ENCODE measurements at places on chromosomes 5 and 9.

GRCh38 chr5:44933686-44934085 is 124.9 kb downstream of the MRPS30 start:
- no peak for DNase-seq

DNA sequence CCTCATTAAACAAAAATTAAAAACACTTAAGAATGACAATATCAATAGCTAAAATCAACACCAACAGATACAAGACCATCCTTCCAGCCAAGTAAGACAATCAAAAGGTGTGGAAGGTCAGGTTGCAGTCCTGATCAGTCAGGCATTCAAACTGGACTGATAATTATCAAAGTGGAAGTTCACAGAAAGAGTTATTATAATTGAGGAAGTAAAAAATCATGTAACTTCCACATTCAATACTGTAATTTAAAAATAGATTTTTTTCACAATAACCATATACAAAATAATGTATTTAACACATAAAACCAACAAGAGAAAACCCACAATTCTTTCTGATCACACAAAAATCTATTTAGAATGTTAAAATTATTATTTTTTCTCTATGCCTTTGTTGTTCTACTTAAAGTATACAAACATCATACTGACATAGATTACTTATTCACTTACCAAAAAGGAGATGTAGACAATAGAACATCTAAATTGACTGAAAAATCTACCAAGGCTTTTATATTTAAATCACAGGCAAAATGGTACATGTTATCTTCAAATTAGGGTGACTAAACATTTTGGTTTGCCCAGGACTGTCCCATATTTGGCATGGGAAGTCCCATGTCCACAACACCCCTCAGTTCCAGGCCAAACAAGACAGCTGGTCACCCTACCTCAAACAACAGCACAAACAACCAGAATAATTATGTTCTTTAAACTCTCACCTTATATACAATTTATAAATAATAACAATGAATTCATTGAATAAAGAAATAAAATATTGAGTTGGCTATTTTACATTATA is 142.5 kb upstream of the SLC24A2 start:
- no peak for DNase-seq

DNA sequence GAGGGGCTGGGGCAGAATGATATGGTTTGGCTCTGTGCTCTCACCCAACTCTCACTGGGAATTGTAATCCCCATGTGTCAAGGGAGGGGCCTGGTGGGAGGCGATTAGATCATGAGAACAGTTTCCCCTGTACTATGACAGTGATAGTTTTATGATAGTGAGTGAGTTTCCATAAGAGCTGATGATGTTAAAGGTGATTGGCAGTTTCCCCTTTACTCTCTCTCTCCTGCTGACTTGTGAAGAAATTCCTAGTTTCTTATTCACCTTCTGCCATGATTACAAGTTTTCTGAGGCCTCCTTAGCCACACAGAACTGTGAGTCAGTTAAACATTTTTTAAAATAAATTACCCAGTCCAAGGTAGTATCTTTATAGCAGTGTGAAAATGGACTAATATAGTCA is 120.4 kb upstream of the CDH9 start:
- DNase-seq, result no peak

DNA sequence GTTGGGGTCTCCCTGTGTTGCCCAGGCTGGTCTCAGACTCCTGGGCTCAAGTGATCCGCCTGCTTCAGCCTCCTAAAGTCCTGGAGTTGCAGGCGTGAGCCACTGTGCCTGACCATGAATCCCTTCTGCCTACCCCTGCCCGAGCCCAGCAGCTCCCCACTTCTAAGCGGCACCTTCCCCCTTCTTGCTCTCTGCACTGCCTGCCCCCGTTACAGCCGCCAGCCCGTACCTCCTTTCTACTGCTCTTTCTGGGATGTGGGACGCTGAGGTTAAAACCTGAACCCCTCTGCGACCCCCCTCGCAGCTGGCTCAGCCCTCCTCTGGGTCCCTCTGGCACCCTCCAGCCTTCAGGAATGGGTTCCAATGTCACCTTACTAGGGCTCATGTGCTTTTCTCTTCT is 249.6 kb downstream of the PBX3 start:
- DNase-seq, result peak; percentile 20

- no peak for DNase-seq
Measured at GRCh38 chr5:149585910-149586309, 4.6 kb downstream of the ARHGEF37 start.

DNA sequence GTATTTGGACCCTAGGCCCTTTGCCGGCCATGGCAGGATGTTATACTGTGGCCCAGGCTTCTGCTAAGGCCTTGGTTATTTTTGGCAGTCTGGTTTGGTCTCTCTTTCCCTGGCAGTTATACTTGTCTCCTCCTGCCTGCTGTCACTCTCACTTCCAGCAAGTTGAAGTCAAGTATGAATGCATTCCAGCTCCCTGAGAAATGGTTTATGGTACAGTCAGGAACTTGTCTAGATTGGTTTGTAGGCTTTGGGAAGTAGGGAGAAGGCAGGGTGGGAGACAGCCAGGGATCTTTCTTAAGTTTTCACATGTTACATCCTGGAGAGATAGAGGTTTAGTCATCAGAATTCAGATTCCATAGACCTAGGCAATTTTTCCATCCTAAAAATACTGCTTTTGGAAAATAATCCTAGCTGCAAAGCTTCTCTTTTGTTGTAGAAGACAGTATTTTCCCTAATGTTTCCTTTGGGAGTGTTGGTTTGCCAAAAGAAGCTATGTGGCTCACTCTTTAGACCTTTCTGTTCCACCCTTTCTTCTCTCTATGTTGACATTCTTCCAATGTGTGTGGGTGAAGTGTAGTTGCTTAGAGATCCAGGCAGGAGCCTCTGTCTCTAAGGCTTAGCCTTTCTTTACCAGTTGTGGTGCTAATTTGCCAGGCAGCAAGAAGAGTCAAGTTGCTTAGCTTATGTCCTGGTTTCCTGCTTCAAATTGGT is 2.5 kb upstream of the KDM3B start:
- no peak for DNase-seq

- DNase-seq, result no peak
Measured at GRCh38 chr5:99349787-99350186, 421.0 kb upstream of the CHD1 start.

DNA sequence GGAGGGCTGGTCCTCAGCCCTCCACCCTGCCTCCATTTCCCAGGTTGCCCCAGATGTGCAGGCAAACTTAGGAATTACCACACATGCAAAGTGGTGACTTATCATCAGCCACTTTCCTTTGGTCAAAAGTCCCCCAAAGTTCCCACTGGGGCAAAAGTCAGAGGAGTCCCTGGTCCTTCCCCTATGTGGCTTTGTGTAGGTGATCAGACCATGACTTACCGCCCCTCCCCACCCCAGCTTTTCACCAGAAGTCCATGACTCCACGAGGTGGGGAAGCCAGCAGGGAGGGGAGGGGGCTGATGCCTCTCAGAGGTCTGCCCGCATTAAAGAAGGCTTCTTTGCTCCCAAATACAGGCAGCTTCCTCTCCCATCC is 5.8 kb downstream of the TRAF1 start:
- DNase-seq, result no peak

- DNase-seq, result no peak
Measured at GRCh38 chr9:72635197-72635596, 113.8 kb downstream of the TMC1 start.

DNA sequence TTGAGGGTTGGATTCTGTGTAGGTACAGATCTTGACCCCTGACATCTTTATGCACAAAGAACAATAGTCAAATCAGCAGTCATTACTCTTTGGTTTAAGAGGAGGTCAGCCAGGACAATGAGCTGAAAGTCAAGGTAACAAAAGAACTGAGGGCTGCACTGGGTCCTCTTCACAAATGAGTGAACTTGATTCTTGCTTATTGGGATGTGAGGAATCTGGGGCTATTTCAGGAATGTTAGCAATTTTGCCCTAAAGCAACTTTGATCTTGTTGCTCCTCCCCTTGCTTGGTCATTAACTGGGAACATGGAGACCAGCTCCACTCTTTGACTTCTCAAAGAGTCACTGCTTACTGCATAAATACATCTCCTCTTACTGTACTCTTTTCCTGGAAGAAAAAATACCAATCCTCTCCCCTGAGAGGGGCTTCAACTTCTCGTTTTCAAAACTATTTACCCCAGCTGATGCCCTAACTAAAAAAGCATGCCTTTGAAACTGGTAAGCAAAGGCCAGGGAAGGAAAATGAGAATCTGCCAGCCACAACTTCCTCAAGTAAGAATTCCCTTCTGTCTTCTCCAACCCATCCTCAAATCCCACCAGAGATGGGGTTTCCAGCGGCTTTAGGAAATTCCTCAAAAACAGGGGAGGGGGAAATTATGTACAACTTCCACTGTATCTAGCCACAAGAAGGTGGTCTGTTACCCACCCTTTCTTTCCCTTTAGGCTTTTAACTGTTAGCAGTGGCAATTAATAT is 368.3 kb downstream of the ENC1 start:
- no peak for DNase-seq

DNA sequence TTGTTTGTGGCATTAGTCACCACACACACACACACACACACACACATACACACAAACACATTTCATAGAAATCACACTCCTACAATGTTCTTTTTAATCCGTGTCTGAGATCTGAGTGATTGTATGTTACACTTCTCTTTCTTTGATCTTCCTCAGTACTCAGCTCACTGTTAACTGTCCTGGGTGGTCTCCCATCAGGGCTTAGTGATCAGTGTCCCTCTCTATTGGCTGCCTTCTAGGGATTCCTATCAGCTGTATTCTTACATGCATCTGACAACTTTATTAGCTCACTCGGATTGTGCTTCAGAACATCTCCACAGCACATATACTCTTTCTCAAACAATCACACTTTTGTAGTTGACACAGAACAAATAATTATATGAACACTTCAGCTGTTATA is 170.2 kb upstream of the POU5F2 start:
- DNase-seq, result no peak

GRCh38 chr9:10785255-10785654 is 172.5 kb upstream of the PTPRD start:
- DNase-seq, result no peak

GRCh38 chr5:44932922-44933585 is 124.3 kb downstream of the MRPS30 start:
- no peak for DNase-seq

GRCh38 chr5:22605473-22605872 is 247.7 kb downstream of the CDH12 start:
- no peak for DNase-seq

DNA sequence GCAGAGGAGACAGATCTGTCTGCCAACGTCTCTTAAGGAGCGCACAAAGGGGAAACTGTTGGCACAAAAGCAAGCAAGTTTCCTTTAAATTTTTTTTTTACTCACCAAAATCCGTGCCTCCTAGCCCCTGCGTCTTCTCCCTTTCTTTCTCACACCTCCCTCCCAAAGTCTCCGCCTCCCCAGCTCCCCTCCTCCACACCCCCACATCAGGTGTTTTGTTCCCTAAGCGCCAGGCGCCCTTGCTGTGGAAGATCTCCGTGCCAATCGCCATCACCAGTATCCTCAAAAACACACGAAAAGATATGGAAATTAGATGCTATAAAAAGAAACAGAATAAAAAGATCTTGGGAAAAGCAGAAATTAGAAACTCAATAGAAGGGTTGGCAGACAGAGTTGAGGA is 87.6 kb downstream of the DRD1 start:
- DNase-seq, result no peak

- DNase-seq, result no peak
Measured at GRCh38 chr9:74920944-74921626, 31.6 kb downstream of the C9orf40 start.

DNA sequence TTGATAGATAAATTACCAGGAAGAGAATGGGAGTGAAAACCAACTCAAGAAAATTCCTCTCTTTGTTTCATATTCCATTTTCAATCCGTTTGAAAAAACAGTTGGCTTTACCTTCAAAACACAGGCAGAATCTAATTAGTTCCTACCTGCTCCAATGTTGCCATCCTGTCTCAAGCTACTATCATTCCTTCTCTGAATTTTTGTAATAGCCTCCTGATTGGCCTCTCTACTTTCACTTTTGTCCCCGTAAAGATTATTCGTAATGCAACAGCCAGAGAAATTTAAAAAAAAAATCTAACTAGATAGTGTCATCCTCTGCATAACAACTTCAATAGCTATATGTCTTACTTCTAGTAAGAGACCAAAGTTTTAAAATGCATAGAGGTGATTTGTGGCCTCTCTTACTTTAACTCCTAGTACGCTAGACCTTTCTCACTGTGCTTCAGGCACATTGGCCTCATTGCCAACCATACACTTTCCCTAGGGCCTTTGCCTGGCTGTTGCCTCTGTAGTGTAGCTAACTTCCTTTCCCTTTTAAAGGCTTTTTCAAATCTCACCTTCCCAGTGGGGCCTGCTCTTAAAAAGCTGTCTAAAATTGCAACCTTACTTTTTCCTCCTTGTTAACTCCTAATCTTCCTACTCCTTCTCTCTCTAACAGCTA is 311.3 kb upstream of the GRIN3A start:
- no peak for DNase-seq

DNA sequence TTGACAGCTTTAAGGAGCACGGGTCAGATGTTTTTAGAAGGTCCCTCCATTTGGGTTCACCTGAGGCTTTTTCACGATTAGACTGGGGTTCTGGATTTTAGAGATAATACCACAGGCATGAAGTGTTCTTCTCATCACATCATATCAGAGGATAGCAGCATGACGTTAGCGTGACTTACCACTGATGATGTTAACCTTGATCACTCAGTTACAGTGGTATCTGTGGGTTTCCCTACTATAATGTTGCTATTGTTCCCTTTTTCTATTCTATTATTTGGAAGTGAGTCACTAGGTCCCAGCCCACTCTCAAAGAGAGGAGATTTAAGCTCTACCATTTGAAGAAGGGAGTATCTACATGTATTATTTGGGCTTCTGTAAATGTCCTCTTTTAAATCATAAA is 300.0 kb downstream of the MAST4 start:
- DNase-seq, result no peak

- DNase-seq, result no peak
Measured at GRCh38 chr9:29068461-29068860, 1495.2 kb upstream of the C9orf72 start.

DNA sequence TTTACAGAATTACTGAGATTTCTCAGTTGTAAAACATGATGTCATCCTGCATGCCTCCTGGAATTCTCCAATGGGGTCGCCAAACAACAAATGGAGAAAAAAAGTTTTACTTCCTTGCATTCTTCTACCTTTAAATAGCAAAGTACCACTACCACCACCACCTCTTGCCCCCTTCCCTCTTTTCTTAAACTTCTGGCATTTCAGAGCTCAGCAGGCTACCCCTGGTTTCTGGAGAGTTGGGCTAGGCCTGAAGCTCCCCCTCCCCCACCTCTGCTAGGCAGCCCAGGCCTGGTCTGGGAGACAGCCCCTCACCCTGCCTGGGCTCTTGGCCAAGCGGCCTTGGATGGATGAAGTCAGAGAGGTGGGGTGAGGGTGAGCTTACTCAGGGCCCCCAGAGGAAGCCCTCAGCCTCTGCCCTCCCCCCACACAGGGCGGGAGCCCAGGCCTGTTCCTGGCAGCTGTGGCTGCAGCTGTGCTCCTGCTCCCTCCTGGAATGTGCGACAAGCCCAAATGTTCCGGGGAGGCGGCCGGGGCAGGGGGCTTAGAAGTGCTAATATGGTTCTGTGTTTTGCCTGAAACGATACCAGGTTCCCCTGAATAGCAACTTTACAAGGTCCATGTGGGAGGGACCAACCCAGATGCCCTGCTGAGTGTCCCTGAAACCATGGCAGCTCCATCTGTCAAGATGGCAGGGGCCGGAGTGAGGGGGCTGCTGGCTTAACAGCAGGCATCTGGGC is 6.0 kb upstream of the CCIN start:
- peak; percentile 87 for DNase-seq
